ENCODE measurements at places on chromosomes 13 and 19. TPM values are rescaled to one million over a fixed set of nuclear protein-coding genes. Genes with fewer than 3 reads are reported as not detected.

GRCh38 chr19:3119693-3120380 is 16.0 kb upstream of the GNA15 start:
- no peak for DNase-seq

GRCh38 chr13:107770541-107770940 is 444.8 kb downstream of the LIG4 start:
- no peak for DNase-seq

The CA11 gene
- 34.2 TPM for total RNA-seq

GRCh38 chr13:75554464-75554863 is 4.9 kb downstream of the UCHL3 start:
- no peak for DNase-seq

DNA sequence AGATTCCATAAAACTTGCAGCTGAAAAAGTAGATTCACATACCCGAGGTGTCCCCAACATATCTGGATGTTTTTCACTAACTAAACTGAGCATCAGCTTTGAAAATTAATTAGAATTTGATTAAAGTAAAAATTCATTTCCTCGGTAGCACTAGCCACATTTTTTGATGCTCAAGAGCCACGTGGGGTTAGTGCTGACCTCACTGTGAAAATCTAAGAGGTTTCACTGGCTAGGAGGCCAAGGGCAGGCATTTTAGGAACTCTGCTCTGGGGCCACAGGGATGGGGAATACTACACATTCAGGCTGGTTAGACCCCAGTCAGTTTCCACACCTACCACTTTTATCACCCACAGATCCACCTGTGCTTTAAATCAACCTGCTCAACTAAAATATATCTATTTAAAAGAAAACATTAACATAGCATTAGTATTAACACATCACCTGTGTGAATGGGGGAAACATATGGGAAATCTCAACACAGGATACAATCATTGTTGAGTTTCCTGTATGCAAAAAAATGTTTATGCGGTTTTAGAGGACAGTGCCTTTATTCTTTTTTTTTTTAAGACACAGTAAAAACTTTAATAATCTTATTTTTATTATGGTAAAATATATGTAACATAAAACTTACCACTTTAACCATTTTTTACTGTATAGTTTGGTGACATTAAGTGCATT is 45.5 kb downstream of the BRD4 start:
- no peak for DNase-seq

- no peak for DNase-seq
These were observed 4.0 kb downstream of the SYT5 start for GRCh38 chr19:55176076-55176475.

The ZNF112 gene
- 8.8 TPM for total RNA-seq

The LRRC8E gene
- total RNA-seq, result 3.3 TPM

DNA sequence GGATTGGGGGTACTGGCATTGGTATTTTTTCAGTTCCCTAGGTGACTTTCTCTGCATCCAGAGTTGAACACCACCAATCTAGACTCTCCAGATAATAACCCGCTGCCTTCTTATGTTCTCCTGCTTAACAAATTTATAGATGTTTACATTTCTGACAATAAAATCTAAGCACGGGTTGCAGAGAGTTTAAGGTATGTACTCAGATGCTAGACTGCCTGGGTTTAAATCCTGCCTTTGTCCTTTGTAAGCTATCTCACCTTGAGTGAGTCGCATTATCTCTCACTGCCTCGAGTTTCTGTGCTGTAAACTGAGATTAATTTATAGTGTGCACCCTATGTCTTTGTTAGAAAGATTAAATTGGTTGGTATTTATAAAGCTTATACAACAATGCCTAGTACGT is 131.4 kb upstream of the ARGLU1 start:
- no peak for DNase-seq

The CYP2B6 gene
- not detected for total RNA-seq

DNA sequence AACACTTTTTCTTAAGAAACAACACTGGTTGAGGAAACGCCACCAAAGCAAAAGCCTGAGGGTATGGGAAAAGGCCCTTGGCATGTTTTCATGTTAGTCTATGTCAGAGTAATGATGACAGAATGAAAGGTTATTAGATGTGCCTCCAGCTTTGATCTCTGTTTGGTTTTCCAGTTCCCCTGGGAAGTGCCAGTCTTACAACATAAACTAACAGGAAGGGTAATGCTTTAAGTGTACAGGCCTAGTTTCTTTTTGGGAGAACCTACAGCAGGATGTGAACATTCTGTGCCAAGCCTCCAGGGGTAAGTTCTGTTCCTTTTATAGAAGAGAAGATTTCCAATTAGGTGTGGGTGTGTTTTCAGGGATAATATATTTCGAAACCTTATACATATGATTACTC is 121.7 kb downstream of the FNDC3A start:
- DNase-seq, result no peak

The ZNF610 gene
- 3.8 TPM for total RNA-seq

DNA sequence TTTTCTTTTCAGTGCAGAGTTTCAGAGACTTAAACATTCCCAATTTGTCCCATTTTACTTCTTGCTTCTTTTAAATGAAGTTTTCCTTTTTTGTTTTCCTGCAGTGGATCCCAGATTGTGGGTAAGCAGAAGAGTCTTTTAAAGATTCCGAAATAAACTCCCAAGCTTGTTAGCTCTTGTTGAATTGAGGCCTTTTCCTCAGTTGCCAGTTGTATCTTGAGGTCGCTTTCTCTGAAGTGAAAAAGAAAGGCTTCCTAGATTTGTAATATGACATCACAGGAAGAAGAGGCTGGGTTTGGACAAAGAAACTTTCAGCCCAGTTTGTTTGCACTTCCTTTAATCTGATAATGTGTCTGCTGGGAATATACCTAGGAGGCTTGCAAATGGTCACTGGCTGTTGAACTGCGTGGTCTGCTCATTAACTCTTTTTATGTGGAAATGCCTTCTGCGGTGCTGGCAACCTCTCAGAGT is at the start of gene LPAR6:
TSS of gene LPAR6 (minus strand) at position 233 of the 471 bp plus-strand sequence. CDS start 690 bp downstream, outside the sequence.
- DNase-seq, result no peak

The FAM216B gene
- not detected for total RNA-seq

GRCh38 chr13:106867249-106867648 is 299.3 kb upstream of the ARGLU1 start:
- no peak for DNase-seq

DNA sequence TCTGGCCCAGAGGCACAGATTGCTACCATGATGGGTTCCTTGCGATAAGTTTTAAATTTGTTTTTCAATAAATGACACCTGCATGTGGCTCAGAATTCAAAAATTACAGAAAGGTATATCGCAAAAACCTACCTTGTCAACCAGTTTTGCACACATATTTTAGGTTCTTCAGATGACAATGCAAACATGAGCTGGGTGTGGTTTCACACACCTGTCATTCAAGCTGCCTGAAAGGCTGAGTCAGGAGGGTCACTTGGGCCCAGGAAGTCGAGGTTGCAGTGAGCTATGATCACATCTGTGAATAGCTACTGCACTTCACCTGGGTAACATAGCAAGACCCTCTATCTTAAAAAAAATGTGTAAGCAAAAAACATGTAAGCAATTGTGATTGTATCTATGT is 56.1 kb downstream of the DNM2 start:
- no peak for DNase-seq

Data from osteocyte (in vitro differentiated cells).